ENCODE measurements at places on chromosomes 12 and 14.

GRCh38 chr14:69246331-69246730 lies 13.6 kb upstream of the GALNT16 start:
- DNase-seq, result no peak

GRCh38 chr12:26767865-26768264 lies 65.1 kb downstream of the ITPR2 start:
- DNase-seq, result no peak

GRCh38 chr14:55071870-55072640 lies 20.6 kb downstream of the MAPK1IP1L start:
- no peak for DNase-seq

DNA sequence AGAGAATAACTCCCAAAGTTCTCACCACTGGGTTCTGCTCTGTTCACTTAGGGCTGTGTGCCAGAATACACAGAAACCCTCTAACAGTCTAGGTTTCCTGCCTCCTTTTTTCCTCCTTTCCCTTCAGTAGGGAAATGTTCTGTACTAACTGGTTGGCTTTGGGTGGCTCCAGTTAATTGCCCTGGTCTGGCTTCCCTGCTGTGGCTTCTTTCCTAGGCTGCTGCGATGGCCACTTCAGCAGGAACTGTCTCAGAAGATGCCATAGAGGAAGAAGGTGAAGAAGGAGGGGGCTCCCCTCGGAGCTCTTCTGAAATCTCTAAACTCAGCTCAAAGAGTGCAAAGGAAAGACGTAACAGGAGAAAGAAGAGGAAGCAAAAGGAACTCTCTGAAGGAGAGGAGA lies 115.2 kb downstream of the SCN8A start:
- no peak for DNase-seq

DNA sequence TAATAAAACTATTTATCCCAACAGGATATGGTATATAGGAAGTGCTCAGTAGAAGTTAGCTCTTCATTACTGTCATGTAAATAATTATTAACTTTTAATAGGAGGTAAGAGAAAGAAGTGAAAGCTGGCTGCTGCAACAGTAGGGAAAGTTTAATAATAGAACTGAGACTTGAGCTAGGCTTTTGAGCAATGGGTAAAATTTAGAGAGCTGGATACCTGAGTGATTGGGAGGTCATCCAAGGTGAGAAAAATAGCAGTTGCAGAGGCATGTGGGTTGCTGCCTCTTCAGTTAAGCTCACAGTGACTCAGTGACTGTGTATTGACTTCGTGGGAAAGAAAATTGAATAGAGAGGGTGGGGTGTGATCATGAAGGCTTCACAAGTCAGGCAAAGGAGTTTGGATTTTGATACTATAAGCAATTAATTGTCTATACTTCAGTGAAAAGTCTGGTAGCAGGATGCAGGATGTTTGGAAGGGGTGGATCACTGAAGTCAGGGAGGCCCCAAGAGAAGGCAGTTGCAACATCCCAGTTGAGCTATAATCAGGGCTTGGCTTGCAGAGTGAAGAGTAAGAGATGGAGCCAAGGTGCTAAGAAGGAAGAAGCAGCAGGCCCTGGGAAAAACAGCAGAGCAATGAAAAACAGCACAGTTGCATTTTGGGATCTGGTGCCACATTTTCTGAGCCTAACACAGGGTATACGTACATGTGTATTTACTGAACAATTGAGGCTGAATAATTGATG lies 172.0 kb upstream of the FRMD6 start:
- no peak for DNase-seq

DNA sequence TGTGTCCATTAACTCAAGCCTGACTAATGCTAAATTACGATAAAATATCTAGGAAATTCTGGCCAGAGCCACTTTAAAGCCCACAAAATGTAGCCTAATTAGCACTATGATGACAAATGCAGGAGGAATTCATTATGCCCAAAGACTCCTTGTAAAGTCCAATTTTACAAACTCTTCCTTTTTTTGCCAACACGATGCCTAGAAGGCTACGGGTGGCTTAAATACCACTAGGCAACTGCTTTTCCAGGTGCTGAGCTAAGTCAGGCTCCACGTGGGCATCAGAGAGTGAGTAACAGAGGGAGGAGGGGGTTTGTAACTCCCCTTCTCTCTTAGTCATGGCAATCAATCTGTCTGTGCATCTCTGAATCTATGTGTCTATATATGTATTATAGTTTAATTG lies 172.4 kb upstream of the NTF3 start:
- DNase-seq, result no peak

- no peak for DNase-seq
Measured at GRCh38 chr12:122042910-122043309, 21.2 kb downstream of the BCL7A start.

GRCh38 chr12:125189015-125189414 lies 123.8 kb downstream of the AACS start:
- DNase-seq, result no peak

DNA sequence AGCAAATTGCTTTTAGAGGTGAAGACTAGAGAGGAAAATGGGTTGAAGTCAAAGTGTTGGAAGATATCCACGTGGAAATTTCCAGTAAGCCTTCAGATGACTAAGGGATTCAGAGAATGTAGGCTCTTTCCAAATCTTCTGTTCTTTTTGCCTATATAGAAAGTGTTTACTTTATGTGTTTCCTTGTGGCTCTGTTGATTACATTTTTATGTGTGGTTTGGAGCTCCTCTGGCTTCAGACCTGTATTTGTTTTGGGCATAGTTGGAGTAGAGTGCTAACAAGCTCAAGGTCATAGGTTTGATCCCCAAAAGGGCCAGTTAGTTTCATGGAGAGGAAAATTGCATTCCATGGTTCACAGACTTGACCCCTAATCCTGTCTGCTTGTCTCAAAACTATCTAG lies 91.9 kb downstream of the IGF1 start:
- no peak for DNase-seq
